ENCODE measurements at places on chromosomes 11 and 22.

DNA sequence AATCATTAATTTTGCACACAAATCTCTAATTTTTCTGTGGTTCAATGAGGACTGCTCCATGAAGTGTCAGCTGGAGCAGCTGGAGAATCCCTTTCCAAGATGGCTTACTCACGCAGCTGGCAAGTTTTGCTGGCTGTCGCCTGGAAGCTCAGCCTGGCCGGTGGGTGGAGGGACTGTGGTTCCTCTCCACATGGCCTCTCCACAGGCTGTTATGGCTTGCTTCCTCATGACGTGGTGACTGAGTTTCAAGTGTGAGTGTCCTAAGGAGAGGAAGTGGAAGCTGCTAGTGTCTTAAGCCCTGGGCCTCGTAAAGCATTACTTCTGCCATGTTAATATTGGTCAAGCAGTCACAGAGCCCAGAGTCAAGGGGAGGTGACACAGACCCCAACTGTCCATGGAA lies 14.0 kb upstream of the NRIP3 start:
- DNase-seq, result no peak

- no peak for DNase-seq
Measured at GRCh38 chr11:88059326-88059725, 115.9 kb downstream of the RAB38 start.

- DNase-seq, result peak; percentile 70
Measured at GRCh38 chr11:88418508-88418907, 81.0 kb upstream of the CTSC start.

- DNase-seq, result peak; percentile 71
Measured at GRCh38 chr11:15695096-15695721, 580.5 kb downstream of the INSC start.

- no peak for DNase-seq
Measured at GRCh38 chr22:26527167-26527566, 14.9 kb upstream of the TFIP11 start.

GRCh38 chr11:67056267-67057204 lies at the start of gene RHOD:
Gene RHOD, plus strand, starts transcription at chr11:67056847. Its CDS starts 56 bp downstream, at chr11:67056903.
- DNase-seq, result no peak

DNA sequence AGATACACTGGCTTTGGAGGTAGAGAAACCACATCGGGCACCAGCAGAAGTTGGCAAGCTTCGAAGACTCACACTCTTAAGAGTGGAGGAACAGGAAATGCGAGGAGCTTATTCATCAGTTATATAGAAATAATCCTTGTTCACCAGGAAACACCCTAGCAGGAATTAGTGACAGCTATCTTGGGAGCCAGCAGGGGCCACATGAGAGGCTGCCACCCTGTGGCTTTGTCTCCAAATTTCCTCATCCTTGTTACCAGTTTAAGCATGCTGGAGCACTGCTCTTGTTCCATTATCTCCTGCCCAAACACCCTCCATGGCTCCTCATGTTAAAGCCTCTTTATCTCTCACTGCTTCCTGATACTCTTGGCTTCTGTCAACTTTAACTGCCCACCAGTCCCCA lies 131.0 kb downstream of the PLEKHA7 start:
- DNase-seq, result peak; percentile 51

- no peak for DNase-seq
Measured at GRCh38 chr11:97764193-97764592, 1256.6 kb upstream of the CNTN5 start.

GRCh38 chr22:42286205-42286604 lies 15.8 kb upstream of the TCF20 start:
- DNase-seq, result no peak

DNA sequence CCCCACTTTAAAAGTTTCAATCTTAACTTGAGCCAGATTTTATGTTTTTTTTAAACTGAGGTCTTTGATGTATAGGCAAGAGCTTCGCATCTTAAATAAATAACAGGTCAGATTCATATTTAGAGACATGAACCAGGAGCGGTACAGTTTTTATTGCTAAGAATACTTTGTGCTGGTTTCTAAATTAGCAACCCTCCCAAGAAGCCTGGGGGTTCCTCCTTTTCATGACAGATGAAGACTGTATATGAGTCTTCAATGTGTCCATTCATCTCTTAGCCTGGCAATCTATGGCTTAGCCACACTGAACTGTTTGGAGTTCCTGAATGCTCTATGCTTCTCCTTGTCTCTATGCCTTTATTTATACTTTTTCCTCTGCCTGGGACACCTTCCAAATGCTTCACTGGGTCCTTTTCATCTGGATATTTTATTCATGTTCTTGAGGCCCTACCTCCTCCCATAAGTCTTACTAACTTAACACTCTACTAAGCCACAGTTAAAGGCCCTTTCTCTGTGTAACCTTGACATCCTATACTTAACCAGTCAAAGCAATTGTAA lies 338.6 kb downstream of the INSC start:
- DNase-seq, result no peak

DNA sequence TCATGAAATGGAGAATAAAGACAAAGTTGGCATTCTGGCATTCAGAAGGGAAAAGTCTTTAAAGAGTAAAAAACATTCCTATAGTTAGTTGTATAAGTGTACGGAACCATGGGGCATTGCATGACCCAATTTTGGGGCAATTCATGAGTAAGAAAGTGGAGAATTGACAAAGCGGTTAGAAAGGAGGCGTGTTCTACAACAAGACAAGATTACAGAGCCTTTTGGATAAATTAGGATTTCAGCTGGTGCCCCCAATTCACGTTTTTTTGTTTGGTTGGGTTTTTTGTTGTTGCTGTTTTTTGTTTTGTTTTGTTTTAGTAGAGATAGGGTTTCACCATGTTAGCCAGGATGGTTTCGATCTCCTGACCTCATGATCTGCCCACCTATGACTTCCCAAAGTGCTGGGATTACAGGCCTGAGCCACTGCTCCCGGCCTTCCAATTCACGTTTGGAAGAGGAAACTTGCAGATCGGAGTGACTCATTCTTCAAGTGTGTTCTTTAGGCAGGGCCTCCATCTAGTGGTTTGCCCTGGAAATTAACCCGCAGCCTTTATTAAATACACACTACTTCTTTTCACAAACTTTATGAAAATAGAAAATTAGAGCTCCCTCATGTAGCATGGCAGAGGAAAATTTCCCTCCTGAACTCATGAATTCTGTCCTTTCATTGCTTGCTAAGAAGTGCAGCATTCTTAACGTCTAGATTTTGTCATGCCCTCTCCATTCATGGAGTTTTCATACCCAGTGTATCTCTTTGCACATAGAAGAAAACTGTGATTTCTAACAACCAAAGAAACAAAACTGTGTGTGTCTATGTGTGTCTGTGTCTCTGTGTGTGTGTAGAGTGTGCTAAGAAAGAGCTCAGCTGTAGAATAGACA lies 118.1 kb downstream of the BBOX1 start:
- DNase-seq, result peak; percentile 48

DNA sequence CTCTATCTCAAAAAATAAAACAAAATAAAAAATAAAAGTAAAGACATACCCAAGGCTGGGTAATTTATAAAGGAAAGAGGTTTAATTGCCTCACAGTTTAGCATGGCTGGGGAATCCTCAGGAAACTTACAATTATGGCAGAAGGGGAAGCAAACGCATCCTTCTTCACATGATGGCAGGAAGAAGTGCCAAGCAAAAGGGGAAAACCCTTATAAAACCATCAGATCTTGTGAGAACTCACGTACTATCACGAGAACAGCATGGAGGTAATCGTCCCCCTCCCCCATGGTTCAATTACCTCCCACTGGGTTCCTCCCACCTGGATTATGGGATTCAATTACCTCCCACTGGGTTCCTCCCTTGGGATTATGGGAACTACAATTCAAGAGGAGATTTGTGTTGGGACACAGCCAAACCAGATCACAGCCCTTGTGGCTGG lies 8.3 kb upstream of the SSTR3 start:
- DNase-seq, result no peak

DNA sequence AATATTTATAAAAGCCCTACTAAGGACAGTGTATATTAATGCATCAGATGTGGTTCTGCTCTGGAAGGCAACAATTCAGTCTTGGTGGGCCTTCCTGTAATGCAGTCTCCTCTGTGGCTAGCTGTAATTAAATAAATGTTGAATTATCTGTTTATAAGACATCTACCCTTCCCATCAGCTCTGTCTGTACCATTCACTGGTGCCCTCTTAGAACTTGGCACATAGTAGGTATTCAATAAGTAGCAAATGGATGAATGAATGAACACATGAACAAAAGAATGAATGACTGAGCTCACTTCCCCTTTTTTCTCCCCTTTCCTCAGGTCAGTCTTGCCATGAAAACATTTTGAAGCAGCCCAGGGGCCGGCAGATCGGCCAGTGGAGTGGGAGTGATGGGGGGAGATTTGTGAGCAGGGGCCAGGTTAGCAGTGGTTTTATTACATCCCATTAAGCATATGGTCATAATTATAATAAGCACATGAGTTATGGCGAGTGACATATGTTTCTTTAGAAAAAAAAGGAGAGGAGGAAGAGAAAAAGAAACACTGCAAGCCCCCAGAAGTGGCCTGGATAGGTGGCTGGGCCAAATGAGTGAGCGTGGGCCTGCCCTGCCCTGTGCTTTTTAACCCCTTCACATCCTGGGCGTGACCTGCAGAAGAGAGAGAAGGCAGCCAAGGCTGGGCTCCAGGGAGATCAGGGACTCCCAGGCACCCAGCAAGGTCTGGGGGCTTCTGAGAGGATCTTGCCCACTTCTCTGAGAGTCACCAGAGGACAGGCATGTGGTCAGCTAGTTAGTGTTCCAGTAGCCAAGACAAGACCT lies 48.6 kb upstream of the CD82 start:
- no peak for DNase-seq
